ENCODE measurements at places on chromosomes 4 and X.

DNA sequence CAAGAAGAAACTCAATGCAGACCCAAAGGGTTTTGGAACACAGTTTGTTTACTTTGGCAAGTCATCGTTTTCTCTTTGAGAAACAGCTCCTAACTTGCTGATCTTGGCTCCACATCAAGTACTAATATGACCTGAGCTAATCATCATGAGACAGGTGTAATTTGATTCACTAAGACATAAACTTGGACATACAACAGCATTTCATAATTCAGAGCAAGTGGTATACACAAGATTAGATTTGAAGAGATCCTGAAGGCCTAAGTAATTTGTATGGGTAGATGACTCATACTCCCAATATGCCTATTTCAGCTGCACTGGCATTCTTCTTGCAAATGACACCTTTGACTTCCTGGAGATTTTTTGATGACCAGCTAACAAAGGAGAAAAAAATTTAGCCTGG is 1521.7 kb downstream of the RPA4 start:
- DNase-seq, result no peak

GRCh38 chr4:104217526-104217925 is 277.2 kb downstream of the CXXC4 start:
- no peak for DNase-seq

DNA sequence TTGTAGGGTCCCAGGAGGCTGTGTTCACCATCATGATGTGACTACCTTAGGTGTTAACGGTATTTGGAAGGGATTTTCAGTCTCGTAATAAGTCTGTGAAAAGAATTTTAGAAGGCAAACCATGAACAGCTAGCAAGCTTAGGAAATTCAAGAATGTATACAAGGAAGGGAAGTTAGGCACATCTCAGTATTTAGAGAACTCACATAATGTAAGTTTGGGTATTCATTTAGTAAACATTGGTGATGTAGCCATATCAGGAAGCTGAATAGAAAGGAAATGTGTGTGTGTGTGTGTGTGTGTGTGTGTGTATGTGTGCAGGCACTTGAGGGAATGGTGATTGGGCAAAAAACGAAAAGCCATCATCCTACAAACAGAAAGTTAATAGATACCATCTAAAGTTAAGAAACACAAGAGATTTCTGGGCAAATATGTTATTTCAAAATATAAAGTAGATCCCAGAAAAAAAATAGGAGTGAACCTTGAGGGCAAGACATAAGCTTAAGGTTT is 34.7 kb upstream of the PRKX start:
- peak; percentile 2 for DNase-seq

- DNase-seq, result peak; percentile 67
Measured at GRCh38 chr4:22129454-22130029, 181.0 kb upstream of the KCNIP4 start.

- no peak for DNase-seq
Measured at GRCh38 chr4:55636656-55636999, 530 bp upstream of the NMU start.

DNA sequence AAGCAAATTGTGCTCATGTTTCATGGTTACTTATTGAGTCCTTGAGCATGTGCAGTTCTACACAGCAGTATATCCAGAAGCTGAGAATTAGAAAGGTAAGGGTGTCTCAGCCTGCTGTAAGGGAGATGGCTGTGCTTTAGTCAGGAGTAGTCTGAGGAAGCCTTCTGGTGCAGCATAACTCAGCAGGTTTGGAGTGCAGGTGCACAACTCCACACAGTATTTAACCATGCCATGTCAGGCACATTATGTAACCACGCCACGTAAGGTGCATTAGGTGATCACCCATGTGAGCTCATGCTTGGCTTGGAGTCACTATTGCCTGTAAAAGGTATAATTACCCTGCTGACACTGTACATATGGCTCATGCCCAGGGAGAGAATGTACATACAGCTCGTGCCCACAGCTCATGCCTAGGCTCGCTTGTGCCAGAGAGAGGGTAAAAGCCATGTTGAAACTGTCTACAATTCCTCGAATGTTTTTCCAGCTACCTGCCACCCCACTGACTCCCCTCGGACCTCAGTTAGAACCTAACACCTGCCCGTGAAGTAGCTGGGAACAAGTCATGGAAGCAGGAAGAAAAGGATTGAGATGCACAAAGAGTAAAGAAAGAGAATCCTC is 37.8 kb downstream of the UCHL1 start:
- no peak for DNase-seq

GRCh38 chr4:1793496-1793840 is 375 bp downstream of the FGFR3 start:
- DNase-seq, result no peak

DNA sequence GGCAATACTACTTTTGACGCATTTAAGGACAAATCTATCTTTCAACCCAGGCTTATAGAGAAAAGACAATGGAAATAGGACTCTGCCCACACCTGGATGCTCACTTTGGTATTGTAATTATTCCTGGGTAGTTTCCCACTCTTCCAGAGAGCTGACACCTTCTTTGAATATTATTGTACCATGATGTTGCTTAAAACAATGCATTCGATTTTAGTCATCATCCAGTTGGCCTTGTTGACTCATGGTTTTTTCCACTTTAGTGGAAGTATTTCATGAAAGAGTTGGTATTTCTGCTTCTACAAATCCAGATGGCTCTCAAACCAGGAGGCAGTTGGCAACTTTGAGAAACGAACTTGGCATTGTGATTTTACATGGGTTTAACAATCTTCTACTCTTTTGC is 124.2 kb downstream of the ENOX2 start:
- no peak for DNase-seq

GRCh38 chr4:107709916-107710315 is 10.1 kb downstream of the PAPSS1 start:
- DNase-seq, result peak; percentile 11

All from fibroblast of the aortic adventitia (primary cell).